K562 (cell line): ENCODE measurements at places on chromosomes 2 and 18.

- no peak for DNase-seq
- H3K4me1 ChIP-seq, result no peaks in the 10 kb centered on the region
- H3K27me3 ChIP-seq, result no peaks in the 10 kb centered on the region
- H3K36me3 ChIP-seq, result no peaks in the 10 kb centered on the region
- no peak overlapping the region for H3K4me3 ChIP-seq
Observed at GRCh38 chr2:82730811-82731210, 1728.3 kb downstream of the SUCLG1 start.

DNA sequence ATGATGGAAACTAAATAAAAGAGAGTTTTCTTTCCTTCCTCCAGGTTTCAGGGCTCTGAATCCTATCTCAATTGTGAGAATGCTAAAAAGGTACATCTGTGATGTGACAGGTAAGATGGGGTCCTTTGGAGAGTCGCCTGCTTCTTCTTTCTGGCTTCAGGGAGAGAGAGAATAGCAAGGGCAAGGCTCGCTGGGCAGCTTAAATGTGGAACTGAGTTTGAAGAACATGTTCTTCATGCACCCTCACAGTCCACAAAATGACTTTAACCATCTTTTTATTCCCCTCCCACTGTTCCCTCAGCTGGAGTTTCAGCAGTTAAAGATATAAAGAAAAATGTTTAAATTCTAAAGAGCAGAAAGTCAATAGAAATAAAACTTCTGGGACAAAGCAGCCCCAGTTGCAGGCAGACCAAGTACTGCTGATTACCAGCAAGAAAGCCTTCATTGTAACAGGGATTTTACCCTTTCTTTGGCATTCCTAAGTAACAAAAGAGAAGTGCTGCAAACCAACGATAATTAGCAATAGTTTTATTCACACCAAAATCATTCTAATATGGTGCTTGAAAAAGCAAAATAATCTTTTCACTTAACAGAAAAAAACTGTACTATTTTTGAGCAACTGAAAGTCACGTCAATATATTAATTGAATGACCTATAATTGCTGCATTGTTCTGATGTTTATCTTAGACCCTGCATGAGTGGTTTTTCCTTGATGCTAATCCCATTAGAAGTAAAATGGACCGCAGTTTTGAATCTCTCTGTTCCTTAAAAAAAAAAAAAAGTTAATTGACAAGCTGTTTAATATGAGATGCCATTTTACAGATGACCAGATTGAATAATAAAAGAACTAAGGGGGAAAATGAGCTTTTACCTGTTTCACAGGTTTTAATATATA, 61.5 kb downstream of the LRP2 start:
- DNase-seq, result no peak
- peaks cover 2% of the 10 kb centered on the region; the same call in 1 of the 3 replicates for H3K27me3 ChIP-seq
- no peaks in the 10 kb centered on the region for H3K4me1 ChIP-seq
- no peak overlapping the region for H3K4me3 ChIP-seq
- no peak overlapping the region for H3K27ac ChIP-seq

GRCh38 chr2:228516019-228516418, 334.5 kb upstream of the SPHKAP start:
- no peaks in the 10 kb centered on the region for H3K36me3 ChIP-seq
- H3K4me3 ChIP-seq, result no peak overlapping the region
- DNase-seq, result no peak
- H3K27ac ChIP-seq, result no peak overlapping the region
- H3K4me1 ChIP-seq, result no peaks in the 10 kb centered on the region

DNA sequence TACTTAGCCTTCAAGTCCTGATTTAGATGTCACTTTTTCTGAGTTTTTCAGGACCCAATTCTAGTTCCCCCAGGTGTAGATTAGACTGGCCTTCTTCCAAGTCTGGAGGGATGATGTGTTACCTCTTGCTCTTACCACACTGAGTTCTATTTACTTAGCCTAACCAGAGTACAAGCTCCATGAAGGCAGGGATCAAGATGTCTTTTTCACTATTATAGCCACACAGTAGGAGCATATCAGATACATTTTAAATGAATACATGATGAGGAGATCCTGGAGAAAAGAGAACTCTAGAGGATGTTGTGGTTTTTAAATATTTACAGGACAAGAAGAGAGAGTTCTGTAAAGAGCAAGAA, 30.3 kb downstream of the TMEM87B start:
- DNase-seq, result no peak
- no peaks in the 10 kb centered on the region for H3K27me3 ChIP-seq
- no peaks in the 10 kb centered on the region for H3K4me1 ChIP-seq
- H3K27ac ChIP-seq, result no peak overlapping the region
- peaks cover 78% of the 10 kb centered on the region for H3K36me3 ChIP-seq

- no peak for DNase-seq
- no peaks in the 10 kb centered on the region for H3K4me1 ChIP-seq
- no peaks in the 10 kb centered on the region for H3K27me3 ChIP-seq
Observed at GRCh38 chr2:180203972-180204371, 196.9 kb upstream of the CWC22 start.
